ENCODE measurements at places on chromosomes 5 and 9.

- no peak for DNase-seq
Measured at GRCh38 chr5:31413030-31413812, 118.7 kb downstream of the DROSHA start.

- DNase-seq, result no peak
Measured at GRCh38 chr5:58077966-58078365, 381.9 kb downstream of the PLK2 start.

DNA sequence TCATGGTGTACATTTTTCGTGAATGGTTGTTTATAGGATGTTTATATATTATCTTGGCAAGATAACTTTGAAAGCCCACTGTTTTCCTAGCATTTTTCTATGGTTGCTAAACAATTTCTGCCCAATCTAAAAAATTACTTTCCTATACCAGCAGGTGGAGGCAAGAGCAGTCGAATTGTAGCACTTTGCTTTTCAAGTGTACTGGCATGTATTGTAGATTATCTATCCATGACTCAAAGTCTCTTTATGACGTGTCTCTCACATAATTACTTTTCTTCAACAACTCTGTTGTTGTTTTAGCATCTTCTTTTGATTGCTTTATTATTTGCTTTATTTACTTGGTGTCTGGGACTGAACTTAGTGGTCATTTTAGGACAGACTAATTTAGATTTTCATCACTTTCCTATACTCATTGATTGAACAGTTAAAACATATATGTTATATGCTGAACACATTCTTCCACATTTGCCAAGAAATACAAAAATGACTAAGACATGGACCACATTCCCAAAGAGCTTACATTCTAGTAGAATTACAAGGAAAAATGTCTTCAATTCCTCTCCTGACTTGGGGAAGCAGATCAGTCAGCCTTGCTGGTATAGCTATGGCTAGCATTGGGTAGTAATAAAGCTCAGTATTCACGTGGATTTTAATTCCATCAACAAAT, 20.7 kb downstream of the NLN start:
- no peak for DNase-seq

DNA sequence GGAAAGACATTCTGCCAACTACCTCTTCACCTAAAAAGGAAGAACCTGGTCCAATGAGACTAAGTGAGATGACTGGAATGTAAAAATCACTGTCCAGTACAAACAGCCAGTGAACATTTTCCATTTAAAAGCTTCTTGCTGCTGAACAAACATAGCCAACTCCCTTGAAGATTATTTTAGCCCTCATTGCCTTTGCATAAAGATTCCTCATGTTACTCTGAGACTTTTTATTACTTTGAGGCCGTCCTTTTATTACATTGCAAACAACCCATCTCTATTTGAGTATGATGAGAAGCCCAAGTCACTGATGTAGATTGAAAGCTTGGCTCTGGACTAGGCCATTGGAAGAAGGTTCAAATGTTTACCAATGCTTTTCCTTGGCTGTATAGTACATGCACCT, 649.8 kb downstream of the CETN3 start:
- DNase-seq, result no peak

DNA sequence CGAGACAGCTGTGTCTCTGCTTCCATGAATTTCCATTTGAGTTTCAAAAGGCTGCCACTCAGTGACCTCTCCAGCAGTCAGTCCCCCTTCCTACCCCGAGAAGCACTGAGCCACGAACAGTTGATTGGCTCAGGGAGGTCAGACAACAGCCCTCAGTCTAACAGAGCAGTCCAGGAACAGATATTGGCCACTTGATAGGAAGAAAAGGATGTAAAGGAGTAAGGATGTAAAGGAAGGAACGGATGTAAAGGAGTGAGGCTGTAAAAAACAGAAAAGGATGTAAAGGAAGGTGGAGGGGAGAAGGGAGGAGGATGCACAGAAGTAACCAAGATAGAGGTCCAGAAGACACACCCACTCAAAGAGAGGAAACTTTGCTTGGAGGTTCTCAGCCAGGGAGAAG, 3.2 kb upstream of the NR4A3 start:
- no peak for DNase-seq

DNA sequence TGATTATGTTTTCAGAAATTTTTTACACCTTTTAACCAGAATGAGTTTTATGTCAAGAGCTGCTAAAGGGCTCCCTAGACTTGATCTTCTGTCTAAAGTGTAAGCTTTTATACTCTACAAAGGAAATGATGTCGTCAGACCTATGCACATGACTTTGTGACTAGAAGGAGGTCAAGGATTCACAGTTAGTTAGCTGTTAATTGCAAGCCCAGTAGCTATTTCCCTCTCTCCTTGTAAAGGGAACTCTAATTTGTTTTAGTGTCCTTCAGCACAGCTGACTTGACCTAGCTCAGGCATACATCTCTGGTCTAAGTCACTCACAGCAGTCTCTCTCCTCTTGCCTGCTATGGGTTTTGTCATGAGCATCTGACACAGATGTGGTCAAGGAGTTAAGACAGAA, 173.5 kb upstream of the NREP start:
- no peak for DNase-seq

DNA sequence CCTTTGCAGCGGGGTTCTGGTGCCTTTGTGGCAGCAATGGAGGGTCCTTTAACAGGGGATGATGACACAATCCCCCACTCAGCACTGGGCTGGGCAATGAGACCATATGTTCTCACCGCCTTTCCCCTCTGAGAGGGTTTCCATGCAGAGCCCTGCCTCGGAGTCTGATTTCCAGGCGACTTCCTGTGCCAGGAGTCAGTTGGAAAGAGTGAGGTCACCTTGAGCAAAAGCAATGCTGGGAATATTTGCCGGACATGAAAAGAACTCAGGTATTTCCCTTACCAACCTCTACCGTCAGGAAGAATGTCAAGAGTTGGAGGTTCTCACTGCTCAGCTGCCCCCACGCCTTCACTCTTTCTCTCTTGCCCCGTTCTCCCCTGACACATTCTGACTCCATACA, 284.2 kb upstream of the IRX1 start:
- DNase-seq, result no peak

DNA sequence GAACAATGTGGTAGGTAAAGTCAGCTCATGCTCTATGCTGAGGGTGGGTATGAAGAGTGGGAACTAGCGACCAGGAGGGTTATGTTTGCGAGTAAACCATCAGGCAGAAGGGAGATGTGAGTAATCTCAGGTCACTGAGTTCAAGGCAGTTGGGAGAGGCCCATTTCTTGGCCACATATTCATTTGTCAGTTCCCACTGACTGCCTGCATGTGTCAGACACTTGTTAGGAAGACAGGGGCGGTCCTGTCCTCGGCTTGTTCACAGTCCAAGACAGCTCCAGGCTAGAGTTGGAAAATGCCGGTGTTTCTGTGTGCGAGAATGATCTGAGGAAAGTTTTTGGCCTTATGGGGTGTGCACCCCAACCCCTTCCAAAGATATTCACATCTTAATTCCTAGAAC, 48.6 kb upstream of the GDNF start:
- no peak for DNase-seq

- DNase-seq, result no peak
Measured at GRCh38 chr5:10539687-10539998, 24.2 kb upstream of the ANKRD33B start.

- DNase-seq, result no peak
Measured at GRCh38 chr5:35393901-35394300, 163.6 kb upstream of the PRLR start.

GRCh38 chr9:135186248-135187164, 99.0 kb downstream of the OLFM1 start:
- DNase-seq, result no peak

GRCh38 chr5:55033568-55033967, 9.5 kb downstream of the GZMK start:
- DNase-seq, result no peak

DNA sequence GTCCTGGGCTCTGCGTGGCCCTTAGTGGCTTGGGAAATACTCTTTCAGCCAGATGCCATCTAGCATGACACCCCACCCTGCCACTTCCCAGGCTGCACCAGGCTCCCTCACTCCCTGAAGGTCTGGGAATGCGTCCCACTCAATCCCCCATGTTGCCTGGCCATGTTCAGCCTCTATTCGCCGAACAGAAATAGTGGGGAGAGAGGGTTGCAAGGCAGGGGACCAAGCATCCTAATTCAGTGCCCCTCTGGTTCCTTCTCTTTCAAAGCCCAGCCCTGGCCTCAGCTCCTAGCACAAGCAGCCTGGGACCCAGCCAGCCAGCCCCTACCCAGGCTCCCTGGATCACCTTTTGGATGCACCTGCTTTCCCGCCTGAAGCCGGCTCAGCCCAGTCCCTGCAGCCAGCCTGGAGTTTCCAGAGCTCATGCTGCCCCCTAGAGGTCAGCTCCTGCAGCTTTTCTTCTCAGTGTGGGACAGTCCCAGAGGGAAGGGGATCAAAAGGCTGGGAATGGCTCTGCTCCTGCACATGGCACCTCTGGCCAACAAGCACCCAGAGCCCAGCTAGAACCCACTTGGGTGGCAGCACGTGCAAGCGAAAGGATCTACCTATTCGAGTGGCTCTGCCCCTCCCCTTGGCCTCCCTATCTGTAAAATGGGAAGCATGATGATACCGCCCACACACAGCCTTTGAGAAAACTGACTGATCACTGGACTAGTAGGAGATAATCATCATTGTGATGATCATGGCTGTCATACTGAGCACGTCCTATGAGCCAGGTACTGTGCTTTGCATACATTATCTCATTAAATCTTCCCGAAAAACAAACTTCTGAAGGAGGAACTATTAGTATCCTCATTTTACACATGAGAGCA, 48.7 kb upstream of the C5orf58 start:
- DNase-seq, result peak; percentile 4

- no peak for DNase-seq
Measured at GRCh38 chr9:92970467-92970923, 23.2 kb downstream of the FGD3 start.

GRCh38 chr9:85225180-85225579, 516.6 kb downstream of the AGTPBP1 start:
- DNase-seq, result no peak

DNA sequence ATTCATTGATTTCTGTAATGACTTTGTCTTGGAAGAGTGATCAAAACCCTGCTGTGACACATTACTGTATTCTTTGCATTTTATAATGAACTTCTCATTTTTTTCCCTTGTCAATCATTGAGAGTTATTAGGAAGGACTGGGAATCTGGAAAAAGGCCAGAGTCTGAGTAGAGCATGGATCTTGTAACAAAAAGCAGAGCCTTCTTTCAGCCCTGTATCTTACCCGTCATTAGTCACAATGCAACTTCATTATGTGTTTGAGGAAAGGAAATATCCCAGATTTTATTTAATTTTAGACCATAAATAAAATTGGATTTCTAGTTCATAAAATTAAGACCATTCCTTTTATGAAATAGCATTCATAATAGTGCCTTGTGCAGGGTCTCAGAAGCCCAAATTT, 131.4 kb downstream of the ARHGEF28 start:
- DNase-seq, result no peak

DNA sequence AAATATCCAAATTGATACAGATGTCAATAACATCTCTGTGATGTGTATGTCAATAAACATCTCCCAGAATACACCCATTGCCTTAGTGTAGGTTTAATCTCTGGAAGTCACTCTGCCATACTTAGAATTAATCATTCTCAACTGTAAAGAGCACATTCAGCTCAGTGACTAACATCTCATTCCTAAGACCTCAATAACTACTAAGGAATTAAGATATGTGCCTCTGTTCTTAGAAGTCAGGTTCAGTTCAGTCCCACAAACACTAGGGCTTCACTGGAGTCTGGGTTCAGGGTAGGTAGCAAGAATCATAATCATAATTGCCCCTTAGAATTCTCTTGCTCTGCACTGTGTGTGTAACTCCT, 31.7 kb downstream of the UGCG start:
- no peak for DNase-seq

DNA sequence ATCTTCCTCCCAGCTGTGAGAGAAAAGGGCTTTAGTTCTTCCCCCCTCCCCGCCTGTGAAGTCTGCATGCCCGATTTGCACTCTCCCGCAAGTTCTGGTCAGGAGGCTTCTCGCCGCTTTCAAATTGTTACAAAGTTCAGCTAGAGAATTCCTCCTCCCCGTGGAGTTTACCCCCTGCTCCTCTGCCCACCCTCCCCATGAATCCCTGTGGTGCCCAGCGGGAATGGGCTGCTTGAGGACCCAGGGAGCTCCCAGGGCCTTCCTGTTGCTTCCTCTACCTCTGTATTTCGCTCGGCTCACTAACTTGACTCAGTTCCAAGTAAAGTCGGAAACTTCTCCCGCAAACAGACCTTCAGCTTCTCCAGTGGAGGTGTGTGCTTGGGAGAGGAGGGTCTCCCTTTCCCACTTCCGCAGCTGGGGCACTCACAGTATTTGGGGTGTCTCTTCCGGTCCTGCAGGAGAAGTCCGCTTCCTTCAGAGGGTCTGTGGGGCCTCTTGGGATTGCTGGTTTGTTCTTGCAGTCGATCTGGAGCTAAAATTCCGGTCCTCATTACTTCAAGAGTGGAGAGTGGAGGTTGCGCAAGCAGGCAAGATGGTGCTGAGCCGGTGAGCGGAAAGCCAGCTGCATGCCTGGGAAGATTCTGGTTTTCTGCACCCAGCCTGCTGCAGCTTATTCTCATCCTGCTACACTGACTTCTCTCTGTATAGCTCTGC, 97.8 kb downstream of the ADAMTS12 start:
- DNase-seq, result no peak

GRCh38 chr5:38678076-38678475, 121.6 kb upstream of the LIFR start:
- no peak for DNase-seq

DNA sequence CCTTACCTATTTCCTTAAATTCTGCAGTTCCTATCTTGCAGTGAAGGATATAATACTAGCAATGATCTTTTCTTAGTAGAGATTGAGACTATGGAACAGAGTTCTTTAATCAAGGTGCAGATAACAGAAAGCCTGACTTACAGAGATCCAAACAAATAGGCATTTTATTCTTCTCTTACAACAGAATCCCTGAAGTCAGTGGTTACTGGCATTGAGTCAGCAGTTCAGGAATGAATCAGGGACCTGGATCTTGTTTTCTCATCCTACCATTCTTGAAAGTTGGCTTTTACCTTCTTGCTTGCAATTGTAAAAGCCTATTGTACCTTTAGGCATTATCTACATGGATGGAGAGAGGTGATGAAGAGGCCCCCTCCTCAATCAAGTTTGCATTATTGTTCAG, 47.5 kb upstream of the TLE4 start:
- no peak for DNase-seq

GRCh38 chr5:144156767-144157171, 13.7 kb downstream of the YIPF5 start:
- DNase-seq, result no peak

- DNase-seq, result no peak
Measured at GRCh38 chr5:167861129-167861927, 430.1 kb upstream of the WWC1 start.

GRCh38 chr5:126004636-126005035, 418.6 kb upstream of the GRAMD2B start:
- no peak for DNase-seq

DNA sequence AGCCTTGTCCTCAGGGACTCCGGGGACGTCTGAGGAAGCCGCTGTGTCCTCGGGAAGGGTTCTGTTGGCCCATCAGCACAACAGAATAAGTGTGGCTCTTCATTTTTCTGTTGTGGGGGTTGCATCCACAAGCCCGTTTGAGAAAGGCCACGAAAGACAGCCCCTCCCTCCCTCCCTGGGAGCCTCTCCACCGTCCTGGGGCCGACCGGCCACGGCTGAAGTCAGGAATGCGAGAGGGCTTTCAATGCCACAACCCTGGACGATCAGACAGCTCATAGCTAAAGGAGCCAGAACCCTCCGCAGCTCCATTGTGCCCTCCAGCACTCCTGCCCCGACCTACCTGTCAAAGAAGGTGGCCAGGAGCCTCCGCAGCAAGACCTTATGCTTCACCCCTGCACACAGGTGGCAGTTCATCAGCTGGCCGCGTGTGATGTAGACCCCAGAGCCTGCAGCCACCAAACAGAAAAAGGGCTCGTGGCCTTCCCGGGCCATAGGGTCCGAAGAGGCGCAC, 52.4 kb upstream of the UBAC1 start:
- no peak for DNase-seq

Data from activated CD4-positive, alpha-beta T cell treated with anti-CD3 and anti-CD28 coated beads, Interleukin-2, amount 50 U/mL, for 4 hours (primary cell).